Natural killer cell treated with Interleukin-12 subunit alpha and Interleukin-12 subunit beta and Interleukin-15 and Interleukin-18, amount 100 ng/mL, for 72 hours (primary cell): ENCODE measurements at places on chromosomes 16 and 17. TPM values are rescaled to one million over a fixed set of nuclear protein-coding genes. Genes with fewer than 3 reads are reported as not detected.
A peak's percentile ranks its signal among the peaks of the same experiment; 100 is the strongest.

- H3K4me1 ChIP-seq = peaks cover 56% of the 10 kb centered on the region
- peak overlapping the region; percentile 94 for H3K4me3 ChIP-seq
- DNase-seq = no peak
- H3K27me3 ChIP-seq = no peaks in the 10 kb centered on the region
- peak overlapping the region; percentile 95 for H3K27ac ChIP-seq
- peaks cover 23% of the 10 kb centered on the region for H3K36me3 ChIP-seq
These were observed 1.8 kb downstream of the NLRP1 start for GRCh38 chr17:5582209-5583185.

DNA sequence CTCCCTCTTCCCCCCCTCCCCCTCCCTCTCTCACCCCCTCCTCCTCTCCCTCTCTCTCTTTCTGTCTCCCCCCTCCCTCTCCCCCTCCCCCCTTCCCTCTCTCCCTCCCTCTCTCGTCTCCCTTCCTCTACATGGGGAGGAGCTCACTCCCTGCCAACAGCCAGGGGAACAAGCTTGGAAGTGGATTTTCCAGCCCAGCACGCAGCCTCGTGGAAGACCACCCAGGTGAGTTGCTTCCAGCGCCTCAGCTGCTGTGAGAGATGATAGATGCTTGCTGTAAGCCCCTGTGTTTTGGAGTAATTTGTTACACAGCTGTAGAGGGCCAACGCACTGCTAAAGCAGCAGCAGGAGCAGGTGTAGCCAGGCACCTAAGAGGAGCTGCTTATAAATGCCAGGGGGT lies 20.8 kb downstream of the ACTG1 start:
- no peak for DNase-seq
- H3K4me3 ChIP-seq = no peak overlapping the region
- H3K36me3 ChIP-seq = no peaks in the 10 kb centered on the region
- H3K4me1 ChIP-seq = no peaks in the 10 kb centered on the region

The C1QTNF8 gene
- total RNA-seq = not detected

DNA sequence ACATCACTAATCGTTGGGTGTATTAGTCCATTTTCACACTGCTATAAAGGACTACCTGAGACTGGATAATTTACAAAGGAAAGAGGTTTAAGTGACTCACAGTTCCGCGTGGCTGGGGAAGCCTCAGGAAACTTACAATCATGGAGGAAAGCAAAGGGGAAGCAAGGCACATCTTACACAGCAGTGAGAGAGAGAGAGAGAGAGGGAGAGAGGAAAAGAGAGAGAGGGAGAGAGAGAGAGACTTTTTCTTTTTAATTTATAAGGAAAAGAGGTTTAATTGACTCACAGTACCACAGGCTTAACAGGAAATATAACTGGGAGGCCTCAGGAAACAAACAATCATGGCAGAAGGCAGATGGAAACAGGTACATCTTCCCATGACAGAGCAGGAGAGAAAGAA lies 41.7 kb downstream of the CNGB1 start:
- H3K27ac ChIP-seq = no peak overlapping the region
- H3K27me3 ChIP-seq = no peaks in the 10 kb centered on the region
- no peaks in the 10 kb centered on the region for H3K36me3 ChIP-seq
- DNase-seq = no peak

- H3K36me3 ChIP-seq = peaks cover 59% of the 10 kb centered on the region
- H3K4me3 ChIP-seq = no peak overlapping the region
- H3K27ac ChIP-seq = no peak overlapping the region
- peaks cover 10% of the 10 kb centered on the region for H3K4me1 ChIP-seq
- H3K27me3 ChIP-seq = no peaks in the 10 kb centered on the region
- DNase-seq = no peak
These were observed 35.1 kb downstream of the SHCBP1 start for GRCh38 chr16:46586011-46586577.

DNA sequence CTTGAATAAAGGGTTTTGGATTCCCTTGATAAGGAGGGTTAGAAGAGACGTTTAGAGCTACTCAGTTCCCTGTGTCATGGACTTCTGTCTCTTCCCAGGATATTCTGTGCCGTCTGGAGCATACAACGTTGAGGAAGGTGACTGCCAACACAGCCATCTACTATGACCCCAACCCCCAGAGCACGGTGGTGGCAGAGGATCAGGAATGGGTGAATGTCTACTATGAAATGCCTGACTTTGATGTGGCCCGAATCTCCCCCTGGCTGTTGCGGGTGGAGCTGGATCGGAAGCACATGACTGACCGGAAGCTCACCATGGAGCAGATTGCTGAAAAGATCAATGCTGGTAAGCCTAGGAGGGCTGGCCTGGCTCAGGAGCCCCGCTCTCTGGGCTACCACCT lies 24.7 kb downstream of the POLR2A start:
- DNase-seq = no peak
- H3K27me3 ChIP-seq = no peaks in the 10 kb centered on the region
- H3K4me1 ChIP-seq = no peaks in the 10 kb centered on the region
- H3K36me3 ChIP-seq = peaks cover 36% of the 10 kb centered on the region

DNA sequence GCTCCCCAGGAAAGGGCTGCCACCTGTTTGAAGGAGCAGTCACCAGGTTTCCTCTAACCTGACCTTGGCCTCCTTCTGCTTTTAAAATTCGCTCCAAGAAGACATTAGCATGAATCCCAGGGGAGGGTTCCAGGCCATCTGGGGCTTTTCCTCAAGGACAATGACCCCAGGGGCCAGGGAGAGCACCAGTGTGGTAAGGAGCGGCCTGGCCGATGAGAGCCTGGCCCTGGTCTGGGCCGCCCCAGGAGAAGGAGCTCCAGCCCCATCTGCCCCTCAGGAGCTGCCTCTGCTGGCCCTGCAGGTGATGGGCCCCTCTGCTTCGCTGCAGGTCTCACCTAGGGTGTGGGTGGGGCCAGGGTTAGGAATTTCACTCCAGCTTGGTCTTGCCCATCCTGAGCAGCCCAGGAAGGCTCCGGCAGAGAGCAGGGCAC lies 209.2 kb upstream of the TNRC6C start:
- no peak for DNase-seq
- H3K36me3 ChIP-seq = no peaks in the 10 kb centered on the region
- no peak overlapping the region for H3K4me3 ChIP-seq
- no peak overlapping the region for H3K27ac ChIP-seq
- H3K27me3 ChIP-seq = no peaks in the 10 kb centered on the region
- no peaks in the 10 kb centered on the region for H3K4me1 ChIP-seq

DNA sequence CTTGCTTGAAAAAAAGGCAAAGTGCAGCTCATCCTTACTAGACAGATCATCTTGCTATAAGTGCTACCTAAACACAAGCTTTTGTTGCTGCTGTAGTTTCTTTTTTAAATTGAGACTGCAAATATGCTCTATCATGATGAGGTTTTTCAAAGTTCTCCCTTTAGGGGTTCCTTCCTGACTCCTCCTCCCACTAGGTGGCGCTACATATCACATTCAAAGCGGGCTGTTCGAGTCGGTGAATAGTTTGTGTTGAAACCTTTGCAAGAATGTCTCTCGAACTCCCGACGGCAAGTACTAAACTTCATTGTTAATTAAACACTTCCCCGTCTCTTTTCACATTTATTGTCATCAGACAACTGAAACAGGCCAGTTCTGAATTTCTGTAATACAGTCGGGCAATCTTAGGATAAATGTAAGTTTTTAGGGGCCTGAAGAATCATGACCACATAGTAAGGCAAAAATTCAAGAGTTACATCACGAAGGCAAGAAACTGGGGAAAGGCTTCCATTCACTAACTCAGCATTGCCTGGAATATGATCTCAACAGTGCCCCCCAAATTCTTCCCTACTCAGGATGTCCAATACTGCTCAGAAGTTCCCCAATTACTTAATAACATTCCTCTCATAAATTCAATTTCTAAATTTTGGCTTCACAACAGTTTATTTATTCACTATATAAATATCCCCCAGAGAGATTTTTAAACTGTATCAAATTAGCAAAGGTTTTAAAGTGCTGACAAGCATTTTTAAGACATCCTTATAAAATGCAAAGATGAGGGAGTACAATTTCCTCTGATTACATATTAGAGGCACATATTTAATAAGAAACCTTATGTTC lies 6.7 kb downstream of the HS3ST3A1 start:
- peaks cover 45% of the 10 kb centered on the region for H3K27me3 ChIP-seq
- no peaks in the 10 kb centered on the region for H3K36me3 ChIP-seq
- no peak overlapping the region for H3K27ac ChIP-seq
- peak; percentile 87 for DNase-seq
- H3K4me1 ChIP-seq = peaks cover 4% of the 10 kb centered on the region
- no peak overlapping the region for H3K4me3 ChIP-seq

DNA sequence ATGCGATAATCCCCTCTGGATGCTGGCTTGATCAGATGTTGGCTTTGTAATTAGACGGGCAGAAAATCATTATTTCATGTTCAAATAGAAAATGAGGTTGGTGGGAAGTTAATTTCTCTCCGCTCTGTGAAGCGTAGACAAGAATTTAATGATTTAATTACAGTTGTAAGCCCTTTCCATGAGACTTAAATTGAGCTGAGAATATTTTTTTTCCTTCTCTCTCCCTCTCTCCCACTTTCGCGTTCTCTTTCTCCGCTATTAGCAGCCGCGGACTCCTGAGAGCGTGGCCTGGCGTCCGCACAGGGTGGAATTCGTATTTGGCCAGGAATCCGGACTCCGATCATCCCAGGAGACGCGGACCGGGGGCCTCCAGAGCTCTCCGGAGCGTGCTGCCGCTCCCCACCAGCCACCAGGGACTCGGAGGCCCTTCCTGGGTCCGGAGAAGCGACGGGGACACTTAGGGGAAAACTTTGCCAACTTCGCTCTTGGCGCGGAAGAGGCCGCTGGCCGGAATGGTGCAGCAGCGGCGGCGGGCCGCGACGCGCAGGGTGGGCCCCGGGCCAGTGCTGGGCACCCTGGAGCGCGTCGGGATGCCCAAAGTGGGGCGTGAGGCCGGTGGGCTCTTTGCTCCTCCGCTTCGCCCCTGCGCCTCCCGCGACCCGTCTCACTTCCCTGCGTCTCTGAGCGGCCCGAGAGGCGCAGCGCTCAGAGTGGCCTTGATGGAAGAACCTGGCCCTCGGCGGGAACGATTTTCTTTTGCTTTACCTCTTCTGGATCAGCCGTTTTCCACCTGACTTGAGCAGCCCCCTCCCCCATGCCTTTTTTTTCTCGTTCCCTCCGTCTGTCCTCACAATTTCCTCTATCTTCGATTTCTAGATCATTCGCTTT lies 3.6 kb upstream of the IRX3 start:
- H3K4me3 ChIP-seq = no peak overlapping the region
- H3K27me3 ChIP-seq = peaks cover 63% of the 10 kb centered on the region

GRCh38 chr17:30894236-30894635 lies 11.8 kb downstream of the TEFM start:
- no peak for DNase-seq
- H3K27me3 ChIP-seq = no peaks in the 10 kb centered on the region
- H3K27ac ChIP-seq = no peak overlapping the region
- no peak overlapping the region for H3K4me3 ChIP-seq

GRCh38 chr16:86995456-86995855 lies 321.7 kb downstream of the C16orf95 start:
- no peak for DNase-seq
- peaks cover 37% of the 10 kb centered on the region for H3K27me3 ChIP-seq
- H3K27ac ChIP-seq = no peak overlapping the region
- H3K4me3 ChIP-seq = no peak overlapping the region

- no peaks in the 10 kb centered on the region for H3K27me3 ChIP-seq
- H3K27ac ChIP-seq = no peak overlapping the region
- DNase-seq = no peak
- H3K36me3 ChIP-seq = no peaks in the 10 kb centered on the region
These were observed 56.7 kb downstream of the YPEL2 start for GRCh38 chr17:59388069-59388556.

DNA sequence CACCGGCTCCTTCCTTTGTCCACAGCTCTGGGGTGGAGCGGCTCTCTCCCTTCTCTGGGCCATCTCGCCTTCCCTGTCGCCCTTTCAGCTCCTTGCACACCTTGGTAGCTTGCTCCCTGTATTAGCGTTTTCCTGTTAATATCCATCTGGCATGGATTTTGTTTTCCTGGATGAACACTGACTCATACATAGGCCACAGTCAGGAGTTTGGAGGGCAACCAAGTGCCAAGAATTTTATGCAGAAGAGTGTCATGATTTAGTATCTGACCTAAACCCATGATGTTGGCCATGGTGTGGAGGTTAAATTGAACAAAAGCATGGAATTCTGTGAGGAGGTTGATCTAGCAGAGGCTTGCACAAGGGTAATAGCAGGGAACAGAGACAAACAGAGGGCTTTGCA lies 180.9 kb downstream of the AIPL1 start:
- no peak overlapping the region for H3K4me3 ChIP-seq
- H3K4me1 ChIP-seq = no peaks in the 10 kb centered on the region
- no peaks in the 10 kb centered on the region for H3K36me3 ChIP-seq
